Omental fat pad (tissue), 4 donors: ENCODE measurements at places on chromosomes 3 and 15. TPM values are rescaled to one million over a fixed set of nuclear protein-coding genes. Genes with fewer than 3 reads are reported as not detected.

The SCAMP5 gene
- 4.6 TPM for total RNA-seq

The GRM7 gene
- total RNA-seq = 0.12 TPM

The ACVR2B gene
- 2.7 TPM for total RNA-seq

The GALNT15 gene
- total RNA-seq = 717 TPM

The PRSS50 gene
- not detected for total RNA-seq

The TERC gene
- 129 TPM for total RNA-seq

The CCDC13 gene
- total RNA-seq = 1.1 TPM

The ZKSCAN7 gene
- total RNA-seq = 4.3 TPM

The MRPS11 gene
- total RNA-seq = 48.5 TPM

The CYP1A2 gene
- total RNA-seq = not detected

The P2RY12 gene
- 6.5 TPM for total RNA-seq

The GATM gene
- 15.1 TPM for total RNA-seq

The CYP11A1 gene
- 4.8 TPM for total RNA-seq

The DNAJC13 gene
- total RNA-seq = 60.2 TPM

The SLCO2A1 gene
- 6.1 TPM for total RNA-seq

The COL8A1 gene
- total RNA-seq = 303 TPM

The THBS1 gene
- total RNA-seq = 2,135 TPM

The ST3GAL6 gene
- total RNA-seq = 19.4 TPM

The FETUB gene
- total RNA-seq = not detected

The ECE2 gene
- not detected for total RNA-seq

The CDCP1 gene
- total RNA-seq = 0.16 TPM

The GNAT1 gene
- not detected for total RNA-seq

The SRGAP3 gene
- total RNA-seq = 3.0 TPM

The C15orf62 gene
- total RNA-seq = 1.3 TPM

The ASB14 gene
- total RNA-seq = not detected

The SCN11A gene
- 0.36 TPM for total RNA-seq
